ENCODE measurements at places on chromosomes 4 and X.

GRCh38 chr4:82851885-82852750 is 38.8 kb downstream of the SEC31A start:
- DNase-seq: no peak

DNA sequence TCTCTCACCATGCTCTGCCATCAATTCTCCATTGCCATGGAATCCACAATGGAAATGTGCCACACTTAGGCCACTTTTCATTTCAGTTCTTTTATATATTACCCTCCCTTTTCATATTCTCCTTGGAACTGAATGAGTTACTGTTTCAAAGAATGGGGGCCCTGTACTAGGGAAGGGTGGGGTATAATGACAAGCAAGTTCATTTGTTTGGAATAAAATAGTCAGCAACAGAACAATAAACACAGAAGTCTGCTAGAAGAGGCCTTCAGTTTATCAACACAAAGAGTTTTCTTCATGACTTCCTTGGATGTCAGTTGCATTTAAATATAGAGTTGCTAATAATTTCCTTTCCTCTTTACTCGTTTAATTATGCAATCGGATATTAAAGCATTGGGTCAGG is 478.3 kb upstream of the FTHL17 start:
- DNase-seq: no peak

GRCh38 chrX:119871245-119871598 is 311 bp downstream of the RNF113A start:
- no peak for DNase-seq

DNA sequence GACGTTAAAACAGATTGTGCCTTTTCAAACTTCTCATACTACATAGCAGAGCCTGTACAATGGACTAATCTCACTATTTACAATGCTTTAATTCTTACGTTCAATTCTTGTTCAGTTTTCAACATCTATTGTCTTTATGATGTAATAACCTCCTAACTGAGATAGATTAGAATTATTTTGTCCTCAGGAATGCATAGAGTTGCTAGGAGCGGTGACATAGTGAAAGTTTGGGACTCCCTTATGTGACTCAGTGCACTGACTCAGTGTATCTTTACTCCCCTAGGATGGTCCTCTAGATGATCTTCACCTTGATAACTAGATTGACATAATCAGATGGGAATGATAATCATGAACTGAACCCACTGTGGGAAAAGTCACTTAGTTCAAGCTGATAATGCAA is 151.5 kb downstream of the VEGFC start:
- no peak for DNase-seq

GRCh38 chrX:142043196-142043595 is 139.5 kb downstream of the MAGEC1 start:
- DNase-seq: no peak

DNA sequence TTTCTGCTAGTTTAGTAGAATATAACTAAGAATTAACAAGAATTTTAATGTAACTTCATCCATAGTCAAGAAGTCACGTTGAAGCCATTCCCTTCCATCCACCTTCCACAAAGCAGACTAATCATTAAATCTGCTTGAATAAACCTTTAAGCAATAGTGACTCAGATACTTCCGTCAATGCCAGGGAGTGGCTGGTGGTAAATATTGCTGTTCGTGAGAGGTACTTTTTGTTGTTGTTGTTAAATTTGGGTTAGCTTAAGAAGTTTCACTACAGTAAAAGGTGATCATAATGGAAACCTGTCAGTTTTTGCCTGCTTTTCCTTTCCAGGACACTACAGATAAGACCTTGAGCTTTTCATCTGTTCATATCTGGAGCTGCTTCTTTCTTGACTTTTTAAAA is 316.3 kb downstream of the TMA16 start:
- DNase-seq: no peak

GRCh38 chr4:122542411-122543236 is 78.2 kb downstream of the IL21 start:
- DNase-seq: no peak

- DNase-seq: no peak
Measured at GRCh38 chr4:15888515-15888914, 50.0 kb downstream of the FGFBP1 start.

DNA sequence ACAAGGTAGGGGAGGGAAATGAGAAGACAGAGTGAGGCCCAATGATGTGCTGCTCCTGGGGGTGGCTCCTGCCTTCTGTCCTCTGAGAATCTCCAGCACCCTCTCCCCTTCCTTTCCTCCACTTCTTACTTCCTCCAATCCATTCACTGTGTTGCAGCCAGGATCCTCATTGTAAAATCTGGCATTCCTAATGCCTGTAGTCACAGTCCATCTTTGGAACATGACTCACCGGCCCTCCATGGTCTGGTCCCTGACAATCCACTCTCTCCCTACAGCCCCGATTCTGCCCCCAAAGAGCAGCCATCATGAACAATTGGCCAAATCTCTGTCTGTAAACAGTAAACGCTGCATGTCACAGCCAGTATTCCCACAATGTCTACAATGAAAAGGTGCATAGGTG is 72.9 kb downstream of the CLNK start:
- no peak for DNase-seq

GRCh38 chr4:102569200-102569599 is 68.0 kb downstream of the NFKB1 start:
- no peak for DNase-seq

- DNase-seq: no peak
Measured at GRCh38 chr4:79886021-79886420, 187.0 kb downstream of the ANTXR2 start.

- DNase-seq: no peak
Measured at GRCh38 chr4:67762086-67762485, 7.9 kb upstream of the GNRHR start.

GRCh38 chr4:128862608-128863311 is 53.3 kb downstream of the JADE1 start:
- DNase-seq: no peak

DNA sequence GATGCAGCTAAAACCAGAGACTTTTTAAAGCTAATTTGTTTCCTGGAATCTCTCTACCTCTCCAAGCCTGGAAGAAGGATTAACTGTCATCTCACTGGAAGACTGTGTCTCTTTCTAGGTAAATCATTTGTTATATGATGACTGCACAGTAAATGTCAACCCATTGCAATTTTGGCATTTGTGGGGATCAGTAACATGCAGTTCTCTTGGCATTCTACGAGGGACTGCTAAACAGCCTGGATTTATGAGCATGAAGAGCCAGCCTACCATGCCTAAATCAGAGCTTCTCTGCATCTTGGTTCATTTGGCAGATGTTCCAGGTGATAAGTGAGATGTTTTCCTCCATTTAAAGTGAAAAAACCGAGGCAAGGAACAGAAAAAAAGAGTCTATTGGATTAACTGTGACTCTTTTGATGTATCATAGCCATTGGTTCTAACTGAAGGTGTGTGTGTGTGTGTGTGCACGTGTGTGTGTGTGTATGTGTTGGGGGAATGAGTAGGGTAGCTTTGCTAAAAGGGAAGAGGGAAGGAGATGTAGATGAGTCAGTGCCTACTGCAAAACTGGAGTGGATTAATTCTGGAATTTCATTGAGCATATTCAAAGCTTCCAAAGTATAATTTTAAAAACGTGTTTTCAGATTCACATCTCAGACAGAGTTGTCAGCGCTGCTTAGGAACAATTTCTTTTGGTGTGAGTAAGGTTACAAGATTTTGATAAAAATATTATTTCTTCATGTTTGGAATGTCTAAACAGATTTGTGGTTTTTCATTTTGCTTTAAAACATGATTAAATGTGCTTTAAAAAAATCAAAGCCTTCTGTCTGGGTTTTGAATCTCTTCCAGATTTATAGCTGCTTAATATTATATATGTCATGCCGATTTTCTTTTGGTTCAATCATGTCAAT is 123.2 kb upstream of the LNX1 start:
- DNase-seq: no peak

All from NCI-H1105 treated with DMSO at 0.1 percent for 48 hours (cell line).